ENCODE measurements at places on chromosomes 13 and 19.

- no peak for DNase-seq
Measured at GRCh38 chr19:50478901-50479715, 2.5 kb upstream of the GARIN5A start.

DNA sequence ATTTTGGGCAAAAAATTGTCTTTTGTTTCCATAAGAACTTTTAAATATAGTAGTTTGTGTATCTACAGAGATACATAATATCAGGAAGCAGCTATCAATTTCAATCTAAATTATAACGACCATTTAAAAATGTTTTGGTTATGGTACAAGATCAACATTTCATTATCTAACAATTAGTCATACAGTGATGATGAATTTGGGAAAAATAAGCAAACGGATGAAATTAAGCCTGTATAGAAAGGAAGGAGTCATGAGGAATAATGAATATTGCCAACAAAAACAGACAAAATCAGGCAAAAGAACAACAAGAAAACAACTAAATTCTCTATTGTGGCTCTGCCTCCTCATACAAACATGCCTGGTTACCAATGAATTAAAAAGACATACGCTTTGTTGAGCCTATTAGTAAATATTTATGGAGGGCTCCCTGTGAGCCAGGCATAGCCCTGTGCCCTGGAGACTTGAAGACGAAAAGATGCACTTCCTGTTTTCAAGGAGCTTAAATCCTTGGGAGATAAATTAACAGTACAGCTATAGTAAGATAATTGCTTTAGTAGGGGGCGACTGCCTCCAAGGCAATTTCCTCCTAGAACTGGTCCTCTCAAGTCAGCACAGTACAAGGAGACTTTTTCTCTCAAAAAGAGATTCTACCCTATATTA is 73.0 kb downstream of the NALCN start:
- DNase-seq = no peak

DNA sequence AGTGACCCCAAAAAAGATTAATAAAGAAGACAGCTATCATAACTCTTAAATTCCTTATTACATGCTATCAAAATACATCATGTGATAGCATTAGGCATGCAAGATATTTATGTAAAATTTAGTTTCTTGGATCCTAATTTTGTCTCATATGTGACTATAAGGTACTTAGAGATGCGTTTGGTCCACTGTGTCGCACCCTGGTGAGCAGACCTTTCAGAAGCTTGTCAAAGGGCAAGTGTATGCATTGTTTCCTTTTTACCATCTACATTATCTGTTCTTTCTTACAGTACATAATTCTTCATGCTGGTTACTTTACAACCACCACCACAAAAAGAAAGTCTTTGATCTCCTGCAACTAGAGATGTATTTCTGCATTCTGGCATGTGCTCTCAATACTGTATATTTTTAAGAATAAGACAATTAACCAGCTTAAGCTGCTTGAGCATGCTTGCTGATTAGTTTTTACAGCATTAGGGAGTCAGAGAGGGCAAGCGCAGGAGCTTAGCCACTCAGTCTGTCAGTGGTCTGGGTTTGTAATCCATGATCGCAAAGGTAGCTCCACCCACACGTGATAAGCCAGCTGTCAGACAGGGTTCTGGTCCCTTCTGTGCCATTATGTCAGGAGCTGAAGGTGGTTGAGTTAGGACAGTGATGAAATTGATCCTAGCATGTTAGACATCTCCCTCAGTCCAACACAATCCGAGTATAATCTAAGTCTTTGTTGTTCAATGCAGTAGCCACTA is 500.9 kb downstream of the MYO16 start:
- DNase-seq = no peak

GRCh38 chr19:13505761-13506470 is 363 bp downstream of the CACNA1A start:
- no peak for DNase-seq

DNA sequence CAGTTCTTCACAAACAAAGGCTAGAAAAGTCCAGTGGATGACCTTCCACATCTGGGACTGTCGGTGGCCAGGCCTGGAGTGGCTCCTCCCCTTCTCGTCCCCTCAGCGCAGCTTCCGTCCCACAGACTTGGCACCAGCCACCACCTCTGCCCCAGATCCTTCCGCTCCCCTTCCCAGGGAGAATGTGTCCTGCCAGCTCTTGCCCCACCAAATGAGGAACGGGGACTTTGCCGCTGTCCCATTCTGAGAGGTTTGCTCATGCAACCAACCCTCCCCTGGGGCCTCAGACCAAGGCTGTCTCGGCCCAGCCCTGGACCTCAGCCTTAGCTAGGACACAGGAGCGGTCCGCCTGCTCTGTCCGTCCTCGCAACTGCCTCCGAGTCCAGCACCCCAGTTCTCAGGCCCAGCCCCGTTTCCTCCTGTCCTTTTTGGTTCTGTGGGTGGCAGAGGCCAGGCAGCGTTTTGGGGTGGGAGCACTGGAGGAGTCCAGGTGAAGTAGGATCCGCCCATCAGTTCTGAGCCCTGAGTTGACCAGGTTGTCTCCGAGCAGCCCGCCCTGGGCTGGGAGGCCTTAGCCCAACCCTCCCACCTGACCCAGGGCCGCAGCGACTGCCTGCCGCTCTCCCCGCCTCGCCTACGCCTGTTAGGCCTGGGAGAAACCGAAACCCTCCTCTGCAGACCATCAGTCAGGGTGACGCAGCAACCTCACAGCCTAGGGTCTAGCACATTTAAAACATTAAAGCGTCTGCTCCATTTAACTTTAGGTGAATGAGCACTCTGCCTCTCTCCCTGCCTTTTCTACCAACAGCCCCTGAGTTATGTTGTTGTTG is 284.3 kb downstream of the FOXO1 start:
- no peak for DNase-seq

DNA sequence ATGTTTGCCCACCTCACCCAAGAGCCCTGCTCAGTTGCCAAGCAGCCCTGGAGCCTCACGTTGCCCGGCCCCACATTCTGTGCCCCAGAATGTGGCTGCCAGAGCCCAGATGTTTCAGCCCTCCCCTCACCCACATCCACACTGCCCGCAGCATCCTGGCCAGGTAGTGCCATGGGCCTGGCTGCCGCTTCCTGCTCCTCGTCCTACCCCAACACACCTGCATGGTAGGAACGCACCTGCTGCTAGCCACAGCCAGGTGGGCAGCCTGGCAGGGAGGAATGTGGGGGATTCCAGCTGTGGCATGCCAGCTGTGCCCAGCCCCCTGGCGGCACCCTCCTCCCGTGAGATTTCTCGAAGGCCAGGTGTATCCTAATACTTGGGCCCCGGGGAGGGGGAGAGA is 7.5 kb upstream of the NFIX start:
- no peak for DNase-seq

- DNase-seq = no peak
Measured at GRCh38 chr13:112954488-112955270, 14.3 kb upstream of the MCF2L start.

GRCh38 chr19:6958791-6959190 is 62.4 kb downstream of the MBD3L2B start:
- DNase-seq = no peak

DNA sequence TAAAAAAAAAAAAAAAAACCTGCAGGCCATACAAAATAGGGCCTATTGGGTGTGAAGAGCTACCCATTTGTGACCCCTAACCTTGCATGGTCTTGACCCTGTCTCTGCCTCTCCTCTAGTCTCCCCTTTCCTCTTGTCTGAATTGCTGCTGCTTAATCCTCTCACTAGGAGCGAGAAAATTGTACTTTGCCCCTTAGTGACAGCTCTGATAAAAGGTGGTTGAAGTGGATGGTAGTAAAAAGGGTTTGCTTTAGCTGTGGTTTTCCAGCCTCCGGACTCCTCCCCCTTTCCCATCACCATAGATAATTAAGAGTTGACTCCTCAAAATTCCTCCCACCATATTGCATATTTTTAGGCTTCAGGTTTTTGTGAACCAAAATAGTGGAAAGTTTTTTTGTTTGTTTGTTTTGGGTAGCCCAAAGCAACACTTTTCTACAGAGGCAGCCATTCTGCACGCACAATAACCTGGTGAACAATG is 23.5 kb downstream of the ACTN4 start:
- DNase-seq = no peak

GRCh38 chr19:50190439-50190891 is 13.0 kb upstream of the MYH14 start:
- DNase-seq = no peak

DNA sequence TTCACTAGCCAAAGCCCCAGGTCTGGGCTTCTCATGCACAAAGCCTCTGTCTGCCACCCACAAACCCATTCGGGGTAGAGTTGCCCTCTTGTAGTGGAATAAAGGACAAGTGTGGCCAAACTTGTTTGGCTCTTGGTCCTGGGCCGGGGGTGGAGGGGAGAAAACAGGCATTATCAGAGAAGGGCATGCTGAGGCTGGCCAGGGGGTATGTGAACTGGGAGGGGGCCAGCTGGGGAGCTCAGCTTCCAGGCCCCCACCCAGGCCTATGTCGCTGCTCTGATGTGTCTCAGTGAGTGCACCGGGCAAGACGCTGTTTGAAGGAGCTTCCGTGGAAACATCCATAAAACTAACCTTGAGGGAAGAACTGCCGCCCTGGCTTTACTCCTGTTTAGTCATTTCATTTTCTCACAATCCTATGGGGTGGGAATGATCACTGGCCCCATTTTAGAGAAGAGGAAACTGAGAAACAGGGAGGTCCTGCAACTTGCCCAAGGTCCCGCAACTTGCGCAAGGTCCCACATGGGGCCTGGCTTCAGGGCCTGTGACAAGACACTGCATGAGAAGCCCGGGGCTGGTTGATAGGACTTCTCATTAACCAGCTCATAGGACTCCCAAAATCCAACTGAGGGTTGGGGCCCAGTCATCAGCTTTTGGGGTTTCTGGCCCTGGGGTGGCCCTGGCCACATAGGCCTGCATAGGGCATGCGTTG is 30.8 kb downstream of the CCNE1 start:
- no peak for DNase-seq

GRCh38 chr19:11673608-11674041 is 65.1 kb downstream of the ZNF823 start:
- DNase-seq = no peak

DNA sequence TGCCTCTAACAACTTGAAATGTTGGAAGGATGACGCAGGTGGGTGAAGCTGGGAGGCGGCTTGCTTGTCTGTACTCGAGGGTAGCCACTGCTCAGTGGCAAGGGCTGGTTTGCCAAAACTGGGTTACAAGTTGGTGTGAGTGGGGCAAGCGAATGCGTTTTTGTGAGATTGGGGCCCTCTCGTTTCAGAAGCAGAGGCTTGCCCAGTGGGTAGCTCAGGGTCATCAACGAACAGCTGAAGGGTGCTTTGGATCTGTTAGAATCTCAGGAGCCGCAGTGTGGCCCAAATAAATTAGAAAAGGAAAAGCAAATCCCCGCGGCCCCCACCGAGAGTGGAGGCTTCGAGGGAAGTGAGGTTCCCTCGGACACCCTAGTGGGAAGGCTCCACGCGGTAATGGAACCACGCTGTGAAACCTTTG is 7.3 kb downstream of the ATP4B start:
- no peak for DNase-seq

DNA sequence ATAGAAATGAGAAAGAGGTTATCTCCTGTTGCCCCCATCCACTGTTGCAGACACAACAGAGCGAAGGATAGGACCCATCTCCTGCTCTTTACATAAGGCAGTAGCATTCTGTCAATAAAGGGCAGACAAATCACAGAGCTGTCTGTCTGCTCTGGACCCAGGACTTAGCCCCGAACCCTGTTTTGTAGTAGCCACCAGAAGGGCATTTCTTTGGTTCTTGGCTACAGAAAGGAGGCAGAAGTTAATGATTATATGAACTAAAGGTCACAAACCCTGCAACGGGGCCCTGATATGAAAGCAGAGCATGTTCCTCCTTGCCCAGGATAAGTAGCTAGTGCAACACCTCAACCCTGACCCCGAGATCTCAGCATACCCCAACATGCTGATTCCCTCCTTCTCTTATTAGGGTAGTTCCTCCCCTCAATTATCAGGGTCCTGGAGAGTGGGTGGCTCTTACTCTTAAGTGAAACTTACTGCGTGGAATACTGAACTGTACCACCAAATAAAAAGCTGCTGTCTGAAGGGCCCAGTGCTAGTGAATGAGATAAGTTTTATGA is 680.4 kb upstream of the SPRY2 start:
- DNase-seq = no peak
